ENCODE measurements at places on chromosomes 7 and 10.

DNA sequence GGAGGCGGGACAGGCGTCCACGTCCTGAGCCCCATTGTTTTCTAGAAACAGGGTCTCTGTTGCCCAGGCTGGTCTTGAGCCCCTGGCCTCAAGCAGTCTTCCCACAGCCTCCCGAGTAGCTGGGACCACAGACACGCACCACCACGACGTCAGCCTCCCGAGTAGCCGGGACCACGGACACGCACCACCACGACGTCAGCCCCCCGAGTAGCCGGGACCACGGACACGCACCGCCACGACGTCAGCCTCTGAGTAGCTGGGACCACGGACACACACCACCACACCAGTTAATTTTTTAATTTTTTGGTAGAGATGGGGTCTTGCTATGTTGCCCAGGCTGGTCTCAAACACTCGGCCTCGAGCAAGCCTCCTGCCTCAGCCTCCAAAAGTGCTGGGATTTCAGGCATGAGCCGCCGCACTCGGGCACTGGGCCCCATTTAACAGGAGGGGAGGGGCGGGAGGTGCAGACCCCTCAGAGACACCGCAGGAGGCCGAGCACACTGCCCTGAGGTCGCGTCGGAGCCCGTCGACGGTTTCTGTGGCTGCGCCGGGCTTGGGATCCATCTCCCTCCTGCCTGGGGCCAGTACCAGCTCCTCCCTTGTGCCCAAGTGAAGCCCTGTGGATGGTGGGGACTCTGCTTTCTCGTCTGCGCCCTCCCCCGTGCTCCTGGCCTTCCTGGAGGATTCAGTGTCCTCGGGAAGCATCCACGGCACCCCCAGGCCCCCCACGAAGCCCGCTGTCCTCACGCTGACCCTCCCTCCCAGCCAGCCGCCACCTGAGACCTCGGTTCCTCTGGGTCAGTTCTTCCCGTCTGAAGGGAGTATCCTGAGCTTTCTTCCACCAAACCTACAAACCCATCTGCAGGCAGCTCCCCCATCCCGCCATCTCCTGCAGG lies 13.0 kb downstream of the FAM20C start:
- DNase-seq: no peak

DNA sequence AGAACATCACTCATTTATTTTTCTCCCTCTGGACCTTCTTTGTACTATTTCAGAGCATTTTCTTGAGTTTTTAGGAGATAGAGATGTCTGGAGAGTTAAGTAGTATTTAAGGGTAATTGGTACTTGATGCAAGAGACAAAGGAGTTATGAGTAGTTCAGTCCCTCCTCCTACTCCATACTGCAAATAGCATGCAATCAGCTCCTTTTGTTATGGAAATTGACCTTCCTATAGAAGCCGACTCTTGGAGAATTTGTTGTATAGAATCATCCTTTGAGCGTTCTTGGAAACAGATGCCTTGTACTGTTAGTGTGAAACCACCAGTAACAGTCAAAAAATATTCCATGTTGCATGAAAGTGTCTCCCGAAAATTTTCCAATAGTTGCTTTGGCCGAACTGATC lies 428.2 kb upstream of the GALNT17 start:
- no peak for DNase-seq

DNA sequence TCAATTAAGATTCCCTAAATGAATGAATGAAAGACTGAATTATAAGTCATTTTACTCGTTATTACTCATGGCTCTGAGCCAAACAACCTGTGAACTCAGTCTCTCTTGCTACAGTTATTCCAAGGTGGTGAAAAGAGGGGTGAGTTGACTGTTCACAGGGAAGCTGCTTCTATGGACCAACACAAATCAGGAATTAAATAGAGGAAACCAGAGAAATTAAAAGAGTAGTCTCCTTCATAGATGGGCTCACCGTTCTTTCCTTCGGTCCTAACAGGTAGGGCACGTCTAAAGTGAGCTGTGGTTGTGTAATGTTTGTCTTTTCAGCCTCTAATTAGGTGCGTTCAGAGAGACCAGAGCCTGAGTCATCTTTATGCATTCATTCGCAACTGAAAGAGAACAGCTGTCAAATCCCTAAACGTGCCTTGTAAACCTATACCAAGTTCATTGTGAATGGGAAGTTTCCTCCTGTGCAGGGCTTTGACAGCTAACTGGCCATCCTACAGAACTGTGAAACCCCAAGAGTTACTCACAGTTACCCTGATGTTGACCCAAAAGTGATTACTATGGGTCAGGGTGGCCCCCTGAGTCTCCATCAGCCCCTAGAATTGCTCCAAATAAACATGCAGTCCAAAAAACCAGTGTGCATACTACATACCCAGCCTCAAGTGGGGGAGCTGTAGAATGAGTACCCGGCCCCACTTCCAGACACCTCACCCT lies 18.2 kb upstream of the C10orf53 start:
- no peak for DNase-seq

- DNase-seq: no peak
Measured at GRCh38 chr10:100878291-100878910, 34.4 kb upstream of the SLF2 start.

DNA sequence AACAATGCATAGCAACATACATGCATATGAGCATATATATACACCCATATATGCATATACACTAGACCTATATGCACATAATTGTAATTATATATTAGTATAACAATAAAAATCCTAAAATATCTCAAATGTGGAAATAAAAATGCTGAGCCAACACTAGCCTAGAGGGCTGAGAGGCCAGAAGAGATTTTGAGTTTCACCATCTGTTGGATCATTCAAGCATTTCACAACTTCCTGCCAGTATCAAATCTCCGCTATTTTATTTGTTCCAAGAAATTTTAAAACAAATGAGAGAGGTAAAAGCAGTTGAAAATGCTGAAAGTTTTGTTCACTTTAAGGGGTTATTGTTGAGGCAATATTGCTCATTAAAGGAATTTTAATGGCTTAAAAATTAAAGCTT lies 187.0 kb downstream of the PCDH15 start:
- no peak for DNase-seq

DNA sequence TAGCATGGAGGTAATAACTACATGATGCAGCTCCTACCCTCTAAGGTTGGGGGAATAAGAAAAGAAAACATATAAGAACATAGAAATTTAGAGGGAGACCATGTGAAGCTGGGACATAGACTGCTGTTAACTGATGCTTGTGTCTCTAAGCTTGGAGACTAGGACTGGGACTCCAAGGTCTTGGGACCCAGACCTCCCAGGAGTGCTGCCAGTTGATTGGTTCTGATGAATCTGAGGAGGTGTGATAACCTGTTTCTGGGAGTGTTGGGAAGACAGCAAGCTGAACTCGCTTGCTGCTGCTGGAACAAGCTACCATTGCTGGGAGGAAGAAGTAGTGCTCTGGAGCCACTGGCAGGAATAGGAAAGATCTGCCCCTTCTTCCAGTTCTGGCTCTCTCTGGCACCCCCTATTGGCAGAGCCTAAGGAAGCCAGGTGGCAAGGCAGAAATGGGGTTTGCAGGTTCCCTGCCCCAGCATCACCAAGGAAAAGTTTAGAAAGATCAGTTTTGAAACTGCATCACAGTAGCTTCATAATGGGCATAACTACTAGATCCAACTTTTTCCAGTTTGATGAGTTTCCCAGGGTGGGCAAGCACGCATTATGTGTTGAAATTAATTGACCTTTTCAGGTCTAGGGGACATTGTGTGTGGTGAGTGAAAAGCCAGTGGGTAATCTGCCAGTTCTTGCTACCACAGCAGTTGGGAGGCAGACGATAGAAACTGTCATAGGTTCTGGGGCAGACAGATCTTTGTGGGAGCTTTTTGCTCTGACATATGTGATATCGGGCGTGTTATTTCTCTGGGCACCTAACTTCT lies 140.7 kb downstream of the SND1 start:
- DNase-seq: no peak

DNA sequence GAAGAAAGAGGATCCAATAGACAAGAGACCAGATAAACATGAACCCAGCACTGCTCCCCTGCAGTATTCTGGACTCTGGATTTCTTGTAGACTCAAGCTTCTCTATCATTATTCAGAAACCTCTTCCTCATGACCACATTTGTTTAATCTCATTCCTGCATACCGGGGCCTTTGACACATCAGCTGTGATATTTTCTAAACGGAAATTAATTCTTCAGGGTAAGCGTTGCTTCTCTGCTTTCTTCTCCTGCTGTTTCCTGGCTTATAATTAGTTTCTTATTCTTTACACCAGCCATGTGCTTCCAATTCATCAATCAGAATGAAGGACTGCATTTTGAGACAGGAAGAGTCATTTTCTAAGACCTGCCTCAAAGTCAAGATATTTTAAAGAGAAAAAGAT lies 54.2 kb upstream of the TARP start:
- no peak for DNase-seq

Measured in osteocyte (in vitro differentiated cells).